Stimulated activated naive CD8-positive, alpha-beta T cell treated with anti-CD3 and anti-CD28 coated beads, Interleukin-15, Interleukin-2, amounts not matched to agents 100 U/mL and 50 U/mL, for 24 hours (primary cell): ENCODE measurements at places on chromosomes 5 and 9.

DNA sequence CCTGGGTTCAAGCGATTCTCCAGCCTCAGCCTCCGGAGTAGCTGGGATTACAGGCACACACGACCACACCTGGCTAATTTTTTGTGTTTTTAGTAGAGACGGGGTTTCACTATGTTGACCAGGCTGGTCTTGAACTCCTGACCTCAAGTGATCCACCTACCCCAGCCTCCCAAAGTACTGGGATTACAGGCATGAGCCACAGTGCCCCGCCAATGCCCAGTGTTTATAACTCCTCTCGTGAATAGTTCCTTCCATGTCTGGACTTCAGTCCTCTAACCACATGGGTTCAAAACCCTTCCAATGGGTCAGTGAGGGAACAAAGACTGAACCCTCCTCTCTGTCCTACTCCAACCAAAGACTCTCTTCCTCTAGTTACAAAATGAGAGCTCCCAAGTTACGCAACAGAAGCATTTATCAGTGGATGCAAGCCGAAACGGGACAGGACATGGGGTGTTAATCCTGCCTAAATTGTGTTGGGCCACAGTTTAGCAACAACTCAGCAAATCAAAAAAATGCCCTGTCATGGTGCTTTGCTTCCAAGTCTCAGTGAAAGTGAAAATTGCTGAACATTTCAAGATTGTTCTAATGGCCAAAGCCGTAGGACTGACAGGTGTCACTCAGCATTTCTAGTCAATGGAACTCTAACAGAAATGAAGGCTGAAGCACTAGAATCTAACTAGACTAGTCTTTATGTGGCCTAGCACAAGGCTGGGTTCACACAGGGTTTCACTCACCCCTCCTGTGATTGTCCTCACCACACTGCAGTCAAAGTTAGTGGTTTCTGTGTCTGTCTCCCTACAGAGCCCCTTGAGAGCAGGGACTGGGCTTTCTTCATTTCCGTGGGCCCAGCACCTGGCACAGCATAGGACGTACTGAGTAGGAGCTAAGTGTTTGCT is 3.2 kb upstream of the TMEM245 start:
- DNase-seq, result no peak

- DNase-seq, result no peak
Measured at GRCh38 chr9:8649807-8650206, 850.2 kb upstream of the DMAC1 start.

- no peak for DNase-seq
Measured at GRCh38 chr5:29134418-29134817, 2059.1 kb upstream of the CDH6 start.

DNA sequence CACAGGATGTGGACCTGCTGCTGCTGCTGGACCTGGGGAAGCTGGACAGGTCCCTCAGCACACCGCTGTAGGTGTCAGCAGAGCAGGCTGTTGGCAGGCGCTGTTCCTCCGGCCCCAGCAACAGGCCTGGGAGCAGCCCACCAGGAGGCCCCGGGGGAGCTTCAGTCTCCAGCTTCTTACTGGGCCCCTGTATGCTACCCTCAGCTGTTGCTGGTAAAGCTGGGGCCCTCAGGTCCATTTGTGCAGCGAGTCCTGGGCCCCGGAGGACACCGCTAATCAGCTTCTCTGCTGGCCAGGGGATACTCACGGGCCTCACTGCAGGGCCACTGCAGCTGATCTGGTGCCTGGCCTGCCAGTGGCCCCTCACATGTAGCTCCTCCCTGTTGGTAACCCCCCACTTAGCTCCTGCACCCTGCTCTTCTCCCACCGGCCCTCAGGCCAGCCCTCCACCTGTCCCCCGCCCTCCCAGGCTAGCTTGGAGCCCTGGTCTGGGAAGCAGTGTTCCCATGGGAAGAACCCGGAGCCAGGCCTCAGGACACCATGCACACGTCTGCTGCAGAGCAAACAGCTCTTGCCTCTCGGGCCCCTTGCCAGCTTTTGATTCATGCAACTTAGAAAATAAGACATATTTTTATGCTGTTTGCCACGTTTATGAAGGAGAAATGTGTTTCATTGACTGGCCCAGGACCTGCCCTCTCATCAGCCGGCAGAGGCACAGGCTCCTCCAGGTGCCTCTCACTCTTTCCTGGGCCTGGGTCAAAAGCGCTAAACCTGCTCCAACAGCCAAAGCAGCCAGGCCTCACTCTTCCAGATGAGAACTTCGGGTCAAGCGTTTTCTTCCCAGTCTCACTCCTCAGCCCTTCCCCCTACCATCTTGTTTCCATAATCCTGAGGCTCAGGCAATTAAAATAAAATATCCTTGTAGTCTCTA is 61.0 kb upstream of the ADAMTS2 start:
- no peak for DNase-seq

DNA sequence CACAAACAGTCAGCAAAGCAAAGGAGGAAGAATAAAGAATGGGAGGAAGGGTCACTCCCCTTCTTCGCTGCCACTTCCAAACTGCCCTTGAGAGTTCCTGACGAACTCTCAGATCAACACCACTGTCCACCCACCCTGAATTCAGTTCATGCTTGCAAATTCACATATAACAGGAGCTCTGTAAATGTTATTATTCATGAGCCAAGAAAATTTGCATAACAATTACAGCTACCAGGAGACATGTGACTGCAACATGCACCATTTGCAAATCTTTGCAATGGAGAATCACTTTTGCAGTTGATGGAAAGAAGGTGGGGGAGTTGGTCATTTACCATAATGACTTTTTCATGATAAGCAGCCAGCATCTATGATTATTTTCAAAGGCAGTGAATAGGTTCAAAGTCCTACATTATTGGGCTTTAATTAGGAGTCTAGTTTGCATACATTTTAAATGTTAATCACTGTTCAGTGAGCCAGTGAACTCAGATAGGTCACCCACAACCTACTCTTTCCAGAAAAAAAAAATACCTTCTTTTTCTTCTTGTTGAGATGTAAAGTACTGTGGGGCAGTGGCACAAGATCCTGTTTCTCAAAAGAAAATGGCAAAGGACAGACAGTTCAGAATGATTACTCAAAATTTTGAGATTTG is 149.7 kb downstream of the CAAP1 start:
- no peak for DNase-seq

GRCh38 chr5:132499440-132500243 is 9.1 kb upstream of the IRF1 start:
- DNase-seq, result peak; percentile 20

GRCh38 chr5:64210866-64211265 is 45.2 kb downstream of the RNF180 start:
- no peak for DNase-seq

- DNase-seq, result peak; percentile 45
Measured at GRCh38 chr5:170275376-170275994, 22.1 kb downstream of the LCP2 start.
